ENCODE measurements at places on chromosomes 4 and X.
A peak's percentile ranks its signal among the peaks of the same experiment; 100 is the strongest.

GRCh38 chr4:7910952-7911578, 28.6 kb downstream of the AFAP1 start:
- DNase-seq: no peak

DNA sequence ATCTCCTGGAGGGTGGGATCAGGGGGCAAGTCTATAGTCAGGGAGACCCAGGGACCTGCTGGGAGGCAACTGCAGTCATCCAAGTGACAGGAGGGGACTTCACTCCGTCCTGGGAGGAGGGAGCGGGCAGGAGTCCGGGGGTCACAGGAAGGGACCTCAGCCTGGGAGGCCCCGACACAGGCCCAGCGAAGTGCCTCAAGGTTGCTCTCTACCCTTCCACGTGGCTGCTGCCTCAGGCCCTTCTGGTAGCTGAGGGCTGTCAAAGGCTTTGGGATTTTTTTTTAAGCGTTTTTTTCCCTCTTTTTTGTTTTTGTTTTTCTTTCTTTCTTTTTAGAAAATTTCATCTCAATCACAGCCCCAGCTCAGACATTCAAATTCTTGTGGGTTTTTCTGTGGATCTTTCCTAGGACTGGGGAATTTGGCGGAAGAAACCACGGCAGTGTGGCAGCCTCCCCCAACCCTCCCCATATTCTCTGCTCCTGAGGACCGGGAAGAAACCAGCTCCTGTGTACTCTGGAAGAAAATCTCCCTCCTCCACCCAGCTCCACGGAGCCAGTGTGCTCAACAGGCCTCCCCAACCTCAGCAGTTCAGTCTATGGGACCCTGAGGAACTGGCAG, 1.4 kb upstream of the HAUS7 start:
- no peak for DNase-seq

GRCh38 chr4:168487282-168488035, 7.2 kb upstream of the DDX60L start:
- no peak for DNase-seq

GRCh38 chrX:103107836-103108235, 14.9 kb upstream of the NXF3 start:
- no peak for DNase-seq

GRCh38 chrX:75114638-75115037, 41.4 kb downstream of the ABCB7 start:
- DNase-seq: no peak

- no peak for DNase-seq
Measured at GRCh38 chr4:101000496-101000895, 346.8 kb downstream of the PPP3CA start.

- no peak for DNase-seq
Measured at GRCh38 chr4:673349-674091, 556 bp downstream of the ATP5ME start.

GRCh38 chrX:129875669-129876068, 30.3 kb upstream of the UTP14A start:
- DNase-seq: no peak

DNA sequence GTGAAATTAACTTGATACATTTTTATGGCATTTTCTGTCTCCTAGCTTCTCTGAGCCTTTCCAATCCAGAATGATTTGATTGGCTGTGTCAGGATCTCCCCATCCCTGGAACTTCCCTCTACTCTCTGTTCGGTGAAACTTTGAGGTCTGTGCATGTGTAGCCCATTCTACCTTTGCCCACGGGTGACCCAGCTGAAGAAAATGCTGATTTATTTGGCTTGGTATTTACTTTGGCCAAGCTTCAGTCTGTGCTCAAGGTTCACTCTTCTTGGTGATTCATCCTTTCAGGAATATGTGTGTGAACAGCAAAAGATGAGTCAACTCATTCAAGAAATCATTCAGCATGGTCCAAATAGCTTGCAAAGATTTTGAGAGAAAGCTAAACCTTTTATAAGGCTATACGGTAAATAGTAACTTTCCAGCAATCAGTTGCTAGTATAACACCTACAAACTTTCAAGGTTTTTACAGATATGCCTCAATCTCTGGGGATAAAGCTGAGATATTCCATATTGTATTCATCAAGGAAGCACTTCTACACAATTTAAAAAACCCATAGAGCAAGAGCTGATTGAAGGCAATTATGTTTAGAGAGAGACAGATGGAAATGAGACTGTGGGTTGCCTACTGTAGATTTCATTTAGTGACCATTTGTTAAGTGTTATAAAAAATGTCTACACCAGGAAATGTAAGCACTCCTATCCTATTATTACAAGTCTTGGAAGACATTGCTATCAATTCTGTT, 233.9 kb upstream of the CXXC4 start:
- peak; percentile 42 for DNase-seq

GRCh38 chrX:121308276-121308805, 260.9 kb downstream of the GLUD2 start:
- DNase-seq: peak; percentile 94

DNA sequence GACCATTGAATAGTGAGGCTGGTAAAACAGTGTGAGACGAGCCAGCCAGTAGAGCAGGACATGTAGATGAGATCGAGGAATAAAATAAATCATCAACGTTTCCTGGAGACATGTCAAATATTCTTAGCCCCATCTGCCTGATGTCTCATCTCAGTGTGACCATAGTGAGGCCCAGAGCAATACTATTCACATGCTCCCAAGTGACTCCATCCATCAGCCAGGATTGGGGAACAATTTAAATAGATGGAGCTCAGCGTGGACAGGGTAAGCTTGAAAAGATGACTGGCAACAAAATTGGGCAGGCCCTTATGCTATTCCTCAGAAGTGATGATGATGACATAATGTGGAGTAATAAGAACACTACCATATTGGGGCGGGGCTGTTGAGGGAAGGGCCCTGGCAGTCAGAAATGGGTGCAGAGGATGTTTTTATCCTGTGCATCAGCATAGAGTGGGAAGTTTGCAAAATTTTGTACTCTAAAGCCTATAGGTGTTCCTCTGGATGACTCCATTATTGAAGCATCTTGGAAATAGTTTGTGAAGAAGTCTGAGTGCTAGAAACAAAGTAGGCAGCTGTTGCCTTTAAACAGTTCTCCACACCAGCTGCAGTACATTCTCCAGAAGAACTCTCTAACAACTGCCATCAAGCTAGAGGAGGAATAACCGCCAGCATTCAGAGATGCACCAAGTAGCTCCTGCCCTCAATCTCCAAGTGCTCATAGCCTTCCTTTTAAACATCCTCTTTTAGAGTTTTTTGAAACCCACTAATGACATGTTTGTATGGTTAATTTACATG, 333.0 kb downstream of the DCHS2 start:
- no peak for DNase-seq

- no peak for DNase-seq
Measured at GRCh38 chr4:37689353-37690095, 3.3 kb upstream of the RELL1 start.

GRCh38 chr4:113893546-113893945, 85.9 kb downstream of the ARSJ start:
- DNase-seq: no peak

DNA sequence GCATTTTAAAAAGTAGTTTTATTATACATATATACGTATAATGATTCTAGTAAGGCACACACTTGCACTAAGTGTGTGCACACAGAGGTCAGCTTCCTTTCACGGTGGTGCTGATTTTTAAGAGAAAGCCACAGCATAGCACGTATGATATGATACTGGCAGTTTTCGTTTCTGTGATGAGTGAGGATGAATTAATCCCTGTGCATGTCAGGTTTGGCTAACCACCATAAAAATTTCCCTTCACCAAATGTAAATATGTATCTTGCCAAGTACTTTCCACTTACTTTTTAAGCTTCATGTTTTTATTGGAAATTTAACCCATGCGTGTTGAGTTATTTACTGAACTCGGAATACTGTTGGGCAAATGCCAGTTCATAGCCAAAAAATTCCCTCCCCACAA, 84.6 kb downstream of the SYNPO2 start:
- DNase-seq: no peak

DNA sequence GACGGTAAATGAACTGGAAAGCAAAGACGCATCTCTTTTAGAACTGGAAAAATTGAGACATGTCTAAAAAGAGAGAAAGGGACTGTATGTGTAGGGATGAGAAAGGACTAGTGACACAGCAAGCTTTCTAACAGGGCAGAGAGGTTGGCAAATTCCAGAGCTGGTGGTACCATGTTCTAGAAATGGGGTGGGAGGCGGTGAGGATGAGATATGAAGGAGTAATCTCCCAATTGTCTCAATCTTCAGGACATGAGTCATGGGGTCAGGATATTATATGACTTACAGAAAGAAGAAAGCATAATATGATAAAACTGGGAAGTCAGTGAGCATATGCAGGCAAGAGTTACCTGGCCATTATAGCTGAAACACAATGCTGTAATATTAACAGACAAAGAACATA, 14.2 kb downstream of the TAB3 start:
- DNase-seq: no peak

GRCh38 chr4:13986548-13986947, 359.0 kb upstream of the BOD1L1 start:
- no peak for DNase-seq

DNA sequence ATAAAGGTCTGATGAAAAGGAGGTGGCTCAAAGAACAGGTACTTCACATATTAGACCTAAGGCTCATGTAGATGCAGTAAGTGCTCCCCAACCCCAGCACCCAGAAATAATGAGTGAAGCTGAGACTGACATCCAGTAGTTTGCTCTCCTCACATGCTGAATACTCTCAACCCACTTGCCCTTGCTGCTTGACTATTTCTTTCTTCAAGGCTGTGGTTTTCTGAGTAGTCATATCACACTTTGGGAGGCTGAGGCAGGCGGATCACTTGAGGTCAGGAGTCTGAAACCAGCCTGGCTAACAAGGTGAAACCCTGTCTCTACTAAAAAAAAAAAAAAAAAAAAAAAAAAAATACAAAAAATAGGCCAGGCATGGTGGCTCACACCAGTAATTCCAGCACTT, 51.5 kb upstream of the PRPS1 start:
- DNase-seq: peak; percentile 51

DNA sequence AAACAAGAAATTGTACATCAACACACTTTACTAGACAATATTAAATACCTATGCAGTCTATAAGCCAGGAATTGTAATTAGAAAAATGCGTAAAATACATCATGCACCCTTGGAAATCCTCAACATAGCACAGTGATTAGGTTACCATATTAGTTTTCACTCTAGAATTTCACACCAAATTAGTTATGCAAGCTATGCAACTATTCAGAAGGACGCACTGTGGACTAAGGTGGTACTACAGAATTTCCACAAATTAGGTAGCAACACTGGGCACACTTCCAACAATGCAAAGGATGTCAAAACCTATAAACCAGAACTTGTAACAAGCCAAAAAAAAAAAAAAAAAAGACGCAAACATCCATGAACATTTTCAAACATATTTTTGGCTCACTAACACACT, 71.1 kb upstream of the ZCCHC13 start:
- DNase-seq: no peak

GRCh38 chr4:169376421-169376820, 105.7 kb upstream of the SH3RF1 start:
- DNase-seq: no peak

DNA sequence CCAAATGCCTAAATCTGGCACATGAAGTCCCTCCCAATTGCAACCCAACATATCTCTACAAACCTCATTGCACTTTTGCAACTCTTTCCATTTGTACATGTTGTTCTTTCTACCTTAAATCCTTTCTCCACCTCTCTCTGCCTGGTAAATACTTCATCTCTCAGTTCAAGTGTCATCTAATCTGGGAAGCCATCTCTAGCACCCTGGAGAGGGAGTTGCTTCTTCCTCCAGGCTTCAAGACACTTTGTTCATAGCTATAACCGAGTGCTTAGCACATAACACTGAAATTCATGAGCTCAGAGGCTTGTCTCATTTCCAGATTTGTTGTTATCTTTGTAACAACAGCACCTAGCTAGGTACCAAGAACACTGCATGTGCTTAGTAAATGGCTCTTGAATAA, 114.8 kb upstream of the NAP1L5 start:
- no peak for DNase-seq

DNA sequence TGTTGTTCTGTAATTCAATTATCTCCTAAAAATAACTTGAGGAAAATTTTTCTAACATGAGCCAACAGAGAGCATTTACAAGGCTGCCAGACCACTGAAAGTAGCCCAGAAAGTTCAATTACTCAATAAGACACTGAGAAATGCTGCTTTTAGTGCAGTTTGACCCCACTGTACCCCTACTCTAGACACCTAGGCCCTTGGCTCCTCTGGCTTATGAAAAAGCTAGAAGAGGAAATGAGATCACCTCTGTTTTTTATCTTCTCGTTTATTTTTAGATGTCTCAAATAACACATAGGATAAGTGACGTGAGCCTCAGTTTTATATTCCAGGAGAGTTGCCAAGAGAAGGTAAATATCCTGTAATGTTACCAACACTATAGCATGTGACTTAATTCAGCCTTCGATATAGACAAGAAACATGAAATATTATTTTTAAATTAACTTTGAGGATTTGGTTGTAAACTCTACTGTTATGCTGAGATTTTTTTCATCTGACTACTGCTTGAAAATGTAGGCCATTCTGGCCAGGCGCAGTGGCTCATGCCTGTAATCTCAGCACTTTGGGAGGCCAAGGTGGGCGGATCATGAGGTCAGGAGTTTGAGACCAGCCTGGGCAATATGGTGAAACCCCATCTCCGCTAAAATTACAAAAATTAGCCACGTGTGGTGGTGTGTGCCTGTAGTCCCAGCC, 24.4 kb downstream of the TNIP3 start:
- no peak for DNase-seq

DNA sequence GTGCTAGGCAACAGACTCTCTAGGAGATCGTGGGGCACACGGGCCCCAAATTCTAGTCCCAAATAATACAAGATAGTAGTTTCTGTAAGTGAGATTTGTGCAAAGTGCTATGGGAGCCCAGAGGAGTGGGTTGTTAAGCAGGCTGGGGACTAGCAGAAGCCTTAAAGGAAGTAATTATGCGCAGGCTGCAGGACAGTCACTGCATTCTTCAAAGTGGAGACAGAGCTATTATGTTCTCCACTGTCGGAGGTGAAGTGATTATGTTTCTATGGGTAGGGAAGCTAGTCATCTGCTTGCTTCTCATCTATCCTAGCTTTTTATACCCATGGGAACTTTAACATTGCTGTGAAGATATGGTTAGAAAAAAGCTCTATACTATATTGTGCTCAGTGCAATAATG, 154.2 kb downstream of the CPE start:
- DNase-seq: no peak

DNA sequence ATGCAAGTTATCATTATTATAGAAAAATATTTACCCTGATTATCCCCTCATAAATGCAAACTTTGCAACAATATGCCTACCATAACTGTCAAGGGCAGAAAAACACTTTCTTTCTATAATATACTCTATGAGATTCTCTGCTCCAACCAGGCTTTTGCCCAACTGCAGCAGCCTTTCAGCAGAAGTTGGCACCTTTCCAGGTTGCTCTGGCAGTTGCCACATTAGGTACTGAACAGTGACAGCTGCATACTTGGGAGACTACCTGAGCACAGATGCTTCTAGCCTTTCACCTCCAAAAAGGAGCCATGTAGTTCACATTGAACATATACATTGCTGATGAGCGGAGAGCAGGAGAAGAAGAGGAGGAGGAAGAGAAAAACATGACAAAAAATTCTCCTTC, 69.5 kb upstream of the BRWD3 start:
- DNase-seq: no peak

- DNase-seq: no peak
Measured at GRCh38 chr4:101977076-101977475, 186.5 kb downstream of the BANK1 start.

- no peak for DNase-seq
Measured at GRCh38 chrX:49270249-49270921, 792 bp downstream of the PPP1R3F start.
